Prostate gland (tissue), 2 donors: ENCODE measurements at places on chromosomes 2 and 18.
A peak's percentile ranks its signal among the peaks of the same experiment; 100 is the strongest.

DNA sequence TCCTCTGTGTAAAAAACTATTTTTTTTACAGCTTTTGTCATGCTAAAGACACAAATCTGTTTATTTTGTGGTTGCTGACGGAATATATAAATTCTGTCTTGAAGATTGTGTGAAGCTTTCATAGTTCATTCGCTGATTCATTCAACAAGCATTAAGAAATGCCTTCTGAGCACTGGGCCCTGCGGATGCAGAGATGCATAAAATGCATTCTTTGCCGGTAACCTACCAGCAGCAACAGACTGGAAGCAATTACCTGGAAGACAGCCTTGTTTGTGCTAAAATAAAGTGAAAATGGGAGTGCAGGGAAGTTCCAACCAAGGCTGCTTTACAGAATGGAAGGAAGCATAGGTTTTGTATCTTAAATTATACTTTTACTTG lies 119.7 kb downstream of the PMAIP1 start:
- no peak for DNase-seq

DNA sequence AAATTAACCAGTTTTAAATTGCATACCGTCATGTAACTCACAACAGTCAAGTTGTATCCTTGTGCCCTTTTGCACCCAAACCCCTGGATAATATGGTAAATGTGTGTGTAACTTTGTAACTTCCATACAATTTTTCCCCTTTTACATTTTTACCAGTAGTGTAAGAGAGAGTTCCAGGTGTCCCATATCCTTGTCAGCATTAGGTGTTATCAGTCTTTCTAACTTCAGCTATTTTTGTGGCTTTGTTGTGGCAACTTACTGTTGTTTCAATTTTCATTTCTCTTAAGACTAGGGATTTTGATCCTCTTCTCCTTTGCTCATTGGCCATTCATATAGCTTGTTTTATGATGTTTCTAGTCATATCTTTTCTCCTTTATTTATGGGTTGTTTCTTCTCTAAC lies 94.6 kb downstream of the LCLAT1 start:
- no peak for DNase-seq

- no peak for DNase-seq
These were observed 102.2 kb upstream of the UXS1 start for GRCh38 chr2:106296182-106296815.

GRCh38 chr2:230942920-230943896 lies 18.2 kb upstream of the GPR55 start:
- DNase-seq: no peak

DNA sequence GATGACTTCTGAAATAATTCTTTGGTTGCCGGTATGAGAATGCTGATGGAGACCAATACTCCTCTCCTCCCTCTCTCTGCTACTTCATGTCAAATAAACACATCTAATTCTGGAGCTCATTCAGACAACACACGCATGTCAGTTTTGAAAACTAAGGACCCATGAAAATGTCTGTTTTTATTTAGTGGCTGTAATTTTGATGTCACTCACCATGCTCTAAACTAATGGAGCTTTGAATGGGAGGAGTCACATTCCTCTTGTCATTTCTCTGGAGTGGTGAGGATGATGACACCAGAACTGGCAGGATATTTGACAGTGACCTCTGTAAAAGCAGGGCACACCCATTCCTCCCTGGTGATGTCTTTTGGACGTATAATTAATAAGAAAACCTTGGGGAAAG lies 163.0 kb downstream of the PHLPP1 start:
- no peak for DNase-seq

GRCh38 chr2:43526994-43527393 lies 68.8 kb downstream of the THADA start:
- no peak for DNase-seq

DNA sequence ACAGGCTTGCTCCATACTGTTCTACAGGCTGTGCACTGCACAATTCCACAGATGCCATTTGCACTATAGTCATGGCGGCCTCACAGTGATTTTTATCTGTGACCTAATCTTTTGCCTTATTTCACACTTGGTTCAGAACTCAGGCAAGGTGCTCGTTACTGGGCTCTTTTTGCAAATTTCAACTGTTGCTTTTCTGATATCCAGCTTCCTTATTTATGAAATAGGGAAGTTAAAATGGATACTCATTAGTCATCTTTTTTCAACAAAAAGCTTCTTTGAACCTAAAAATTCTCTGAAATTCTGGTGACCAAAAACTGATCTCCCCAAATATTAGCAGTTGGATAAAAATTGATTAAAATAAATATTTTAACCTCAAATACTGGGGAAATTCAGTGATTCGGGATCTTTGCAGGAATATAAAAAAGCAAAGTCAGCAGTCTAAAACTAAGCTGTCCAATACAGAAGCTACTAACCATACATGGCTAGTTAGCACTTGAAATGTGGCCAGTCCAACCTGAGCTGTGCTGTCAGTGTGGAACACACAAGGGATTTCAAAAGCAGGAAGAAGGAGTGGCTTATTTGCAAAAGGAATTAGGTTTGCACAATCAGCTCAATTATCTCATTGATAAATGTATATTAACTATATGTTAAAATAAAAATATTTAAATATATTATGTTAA lies 134.4 kb downstream of the COL4A4 start:
- no peak for DNase-seq

DNA sequence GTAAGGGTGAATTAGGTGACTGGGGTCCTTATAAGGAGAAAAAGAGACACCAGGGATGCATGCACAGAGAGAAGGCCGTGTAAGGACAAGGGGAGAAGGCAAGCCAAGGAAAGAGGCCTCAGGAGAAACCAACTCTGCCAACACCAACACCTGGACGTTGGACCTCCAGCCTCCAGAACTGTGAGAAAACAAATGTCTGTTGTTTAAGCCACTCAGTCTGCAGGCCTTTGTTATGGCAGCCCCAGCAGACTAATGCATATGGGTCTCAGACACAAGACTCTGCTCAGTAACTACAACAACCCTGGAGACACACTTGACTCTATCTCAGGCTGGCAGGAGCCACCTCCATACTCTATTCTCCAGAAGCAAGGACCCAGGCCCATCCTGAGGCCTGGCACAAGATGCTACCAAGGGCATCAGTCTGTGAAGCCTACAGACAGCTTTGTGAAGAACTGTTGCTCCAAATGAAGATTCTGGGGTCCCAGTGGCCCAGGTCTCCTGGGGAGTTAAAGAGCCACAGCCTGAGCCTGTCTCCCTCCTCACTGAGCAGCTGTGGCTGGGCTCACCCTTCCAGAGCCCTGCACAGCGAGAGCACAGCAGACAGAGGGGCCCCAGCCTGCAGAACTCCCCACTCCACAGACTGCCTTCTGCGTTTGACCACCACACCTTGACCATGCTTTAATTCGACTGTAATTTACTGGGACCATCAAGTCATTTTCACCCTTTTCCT lies 43.0 kb upstream of the SLC35G4 start:
- DNase-seq: no peak

DNA sequence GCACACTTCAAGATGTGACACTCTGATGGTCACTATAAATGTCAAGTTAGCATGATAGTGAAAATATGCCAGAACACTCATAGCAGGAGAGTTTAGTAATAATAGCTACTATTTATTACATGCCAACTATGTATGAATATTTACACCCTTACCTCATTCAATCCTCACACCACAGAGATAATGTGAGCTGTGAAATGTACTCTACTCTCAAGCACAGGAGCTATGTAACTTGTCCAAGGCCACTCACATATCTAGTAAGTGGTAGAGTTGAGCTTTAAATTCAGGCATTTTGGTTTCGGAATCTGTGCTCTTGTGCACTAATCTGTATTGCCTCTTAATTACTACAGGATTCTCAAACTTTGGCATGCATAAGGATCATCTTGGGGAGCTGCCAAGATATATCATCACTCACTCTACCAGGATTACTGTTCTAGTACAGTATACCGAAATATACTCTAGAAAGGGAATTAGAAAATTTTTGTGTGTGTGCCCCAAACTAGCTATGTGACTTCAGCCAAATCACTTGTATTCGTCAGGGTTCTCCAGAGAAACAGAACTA lies 154.3 kb downstream of the PLCL1 start:
- no peak for DNase-seq

DNA sequence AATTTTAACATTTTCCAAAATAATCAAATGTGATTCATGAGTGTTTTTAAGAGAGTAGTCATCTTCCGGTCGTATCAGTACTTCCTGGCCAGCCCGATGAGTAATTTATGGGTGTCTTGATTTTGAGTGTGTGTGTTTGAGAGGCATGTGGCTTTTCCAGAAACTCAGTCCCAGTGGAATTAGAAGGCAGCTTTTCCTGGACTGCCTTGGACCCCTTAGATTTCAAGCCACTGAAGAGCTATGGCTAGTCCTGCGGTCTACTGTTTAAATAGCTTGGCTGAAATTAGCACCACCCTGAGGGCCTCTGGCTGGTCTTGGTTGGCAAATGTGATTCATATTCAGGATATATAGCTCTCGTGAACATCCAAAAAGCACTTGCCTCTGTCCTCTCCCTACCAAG lies 59.4 kb downstream of the HK2 start:
- DNase-seq: no peak

DNA sequence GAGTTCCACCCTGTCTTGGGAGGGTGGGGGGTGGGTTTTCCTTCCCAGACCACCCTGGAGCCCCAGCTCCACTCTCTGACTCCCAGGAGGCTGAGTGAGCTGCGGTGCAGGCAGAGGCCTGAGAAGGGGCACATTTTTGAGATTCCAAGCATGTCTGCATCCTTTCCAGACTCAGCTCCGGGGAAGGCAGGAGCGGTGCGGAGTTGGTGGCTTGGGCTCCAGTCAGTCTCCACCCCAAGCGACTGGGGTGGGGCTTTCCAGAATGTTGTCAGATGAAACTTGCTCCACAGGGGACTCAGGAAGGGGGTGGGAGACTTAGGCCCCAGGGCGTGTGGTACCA lies 44.2 kb upstream of the HS6ST1 start:
- peak; percentile 55 for DNase-seq

DNA sequence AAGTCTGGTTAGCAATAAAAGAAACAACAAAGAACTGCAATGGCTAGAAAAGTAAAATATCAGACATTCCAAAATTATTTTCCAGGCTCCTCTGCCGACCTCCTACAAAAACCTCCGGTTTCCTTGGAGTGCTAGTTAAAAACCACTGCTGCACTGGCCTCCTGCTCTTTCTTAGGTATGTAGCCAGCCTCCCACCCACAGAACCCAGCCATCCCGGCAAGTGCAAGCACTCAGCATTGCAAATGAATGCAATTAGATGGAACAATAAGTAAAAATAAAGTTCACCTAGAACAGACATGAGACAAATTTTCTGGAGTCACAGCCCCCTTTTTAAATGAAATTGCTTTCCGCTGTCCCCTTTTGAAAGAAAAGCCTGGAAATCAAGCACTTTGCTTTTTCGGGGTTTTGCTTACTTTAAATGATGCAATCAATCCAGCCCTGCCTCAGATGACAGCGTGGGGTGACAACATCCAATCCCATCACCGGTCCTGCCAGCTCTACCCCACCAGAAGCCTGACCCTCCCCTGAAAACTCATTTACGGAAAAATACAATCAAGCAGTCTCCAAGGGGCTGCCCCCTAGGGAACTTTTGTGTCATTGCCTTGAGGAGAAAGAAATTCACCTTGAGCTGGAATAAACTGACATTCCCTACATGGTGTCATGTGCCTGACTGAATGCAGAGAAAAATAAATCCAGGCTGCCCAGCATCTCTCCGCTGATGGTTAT lies 199.8 kb downstream of the EPHA4 start:
- no peak for DNase-seq

- no peak for DNase-seq
These were observed 132.9 kb downstream of the GAREM1 start for GRCh38 chr18:32337821-32338220.

DNA sequence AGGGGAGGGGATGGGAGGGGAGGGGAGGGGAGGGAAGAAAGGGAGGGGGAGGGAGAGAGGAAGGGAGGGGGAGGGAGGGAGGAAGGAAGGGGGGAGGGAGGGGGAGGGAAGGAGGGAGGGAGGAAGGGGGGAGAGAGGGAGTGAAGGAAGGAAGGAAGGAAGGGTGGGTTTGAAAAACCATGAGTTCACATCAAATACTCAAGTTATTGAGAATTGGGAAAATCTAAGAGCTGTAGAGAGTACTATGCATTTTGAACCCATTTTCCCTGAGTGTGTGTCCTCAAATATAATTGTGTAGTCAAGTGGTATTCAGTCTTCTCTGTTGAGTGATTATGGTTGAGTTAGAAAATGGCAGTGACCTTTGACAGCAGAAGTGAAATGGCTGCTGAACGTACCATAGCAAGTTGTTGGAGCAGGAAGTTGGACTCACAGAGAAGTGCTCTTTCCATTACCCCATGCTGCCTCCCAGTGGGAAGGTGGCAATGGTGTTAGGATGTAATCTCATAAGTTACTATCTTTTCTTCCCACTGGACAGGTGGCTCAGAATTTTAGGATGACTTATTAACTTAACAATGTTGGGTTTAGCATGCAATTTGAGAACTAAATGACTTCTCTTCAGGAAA lies 214.6 kb downstream of the SETBP1 start:
- peak; percentile 40 for DNase-seq

GRCh38 chr2:7599462-7600258 lies 682.4 kb downstream of the RNF144A start:
- no peak for DNase-seq

GRCh38 chr2:197360744-197361156 lies 50.2 kb upstream of the ANKRD44 start:
- no peak for DNase-seq

GRCh38 chr2:26470601-26471260 lies 7.2 kb downstream of the OTOF start:
- no peak for DNase-seq

- peak; percentile 85 for DNase-seq
These were observed 7.5 kb downstream of the SERTAD2 start for GRCh38 chr2:64646007-64646880.

DNA sequence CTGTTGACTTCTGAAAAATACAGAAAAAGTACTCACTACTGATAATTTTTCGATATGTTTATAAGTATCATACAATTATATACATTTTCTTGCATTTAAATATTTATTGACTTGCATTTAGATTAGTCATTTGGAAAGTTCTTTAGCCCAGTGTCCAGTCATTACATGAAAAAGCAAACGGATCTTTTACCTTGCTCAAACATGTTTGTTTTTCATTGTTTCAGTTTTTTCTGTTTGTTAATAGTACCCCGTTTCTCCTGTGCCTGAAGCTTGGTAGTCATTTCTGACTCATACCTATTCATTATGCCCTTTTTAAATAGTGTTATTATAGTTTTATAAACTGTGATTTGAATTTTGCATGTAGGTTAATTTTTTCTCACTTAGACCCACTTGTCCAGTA lies 28.1 kb downstream of the CEP192 start:
- DNase-seq: no peak

DNA sequence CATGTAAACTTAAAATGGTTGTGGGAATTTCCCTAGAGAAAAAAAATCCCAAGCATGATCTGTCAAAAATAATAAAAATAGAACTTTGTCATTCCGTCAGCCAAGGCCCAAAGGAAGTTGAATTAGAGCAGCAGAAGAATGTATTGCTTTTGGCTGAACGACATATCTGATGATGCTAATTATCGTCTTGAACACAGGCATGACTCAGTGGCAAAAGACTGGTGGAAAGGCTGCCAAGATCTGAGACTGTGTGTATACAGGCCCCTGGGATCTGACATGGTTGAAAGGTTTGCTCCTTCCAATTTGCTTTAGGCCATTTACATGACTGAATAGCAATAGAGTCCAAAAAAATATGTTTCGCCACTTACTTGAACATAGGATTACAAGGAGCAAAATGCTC lies 1057.1 kb upstream of the CRIM1 start:
- peak; percentile 16 for DNase-seq

- DNase-seq: no peak
These were observed 132.0 kb downstream of the INHBB start for GRCh38 chr2:120477831-120478481.

- DNase-seq: peak; percentile 50
These were observed 18.6 kb downstream of the NRXN1 start for GRCh38 chr2:51013079-51013932.

GRCh38 chr2:39124746-39125057 lies 3.9 kb upstream of the SOS1 start:
- DNase-seq: no peak

GRCh38 chr2:2542966-2543611 lies 212.0 kb upstream of the MYT1L start:
- DNase-seq: no peak
